ENCODE measurements at places on chromosomes 3 and 15.

DNA sequence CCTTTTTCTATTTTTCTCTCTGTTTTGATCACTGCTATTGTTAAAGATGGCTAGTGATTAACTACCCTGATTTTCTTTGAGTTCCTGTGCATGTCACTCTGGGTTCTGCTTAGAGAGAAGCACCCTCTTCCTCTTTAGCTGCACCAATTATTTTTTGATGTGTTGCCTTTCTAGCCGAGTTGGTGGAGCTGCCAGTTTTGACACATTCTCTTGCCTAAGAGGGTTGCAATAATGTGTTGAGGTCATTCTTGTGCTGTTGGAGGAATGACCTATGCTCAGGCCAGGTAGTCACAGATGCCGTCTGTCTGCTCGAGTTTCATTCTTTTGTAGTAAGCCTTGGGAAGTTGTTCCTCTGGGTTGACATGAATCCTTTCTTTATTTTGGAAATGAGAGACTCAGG is 84.6 kb upstream of the DPH6 start:
- DNase-seq = no peak

- DNase-seq = peak; percentile 50
These were observed 62.3 kb upstream of the ARHGEF3 start for GRCh38 chr3:56864090-56864489.

GRCh38 chr3:172034786-172035685 is 4.3 kb upstream of the FNDC3B start:
- DNase-seq = no peak

GRCh38 chr15:58047149-58047548 is 18.4 kb downstream of the ALDH1A2 start:
- no peak for DNase-seq

DNA sequence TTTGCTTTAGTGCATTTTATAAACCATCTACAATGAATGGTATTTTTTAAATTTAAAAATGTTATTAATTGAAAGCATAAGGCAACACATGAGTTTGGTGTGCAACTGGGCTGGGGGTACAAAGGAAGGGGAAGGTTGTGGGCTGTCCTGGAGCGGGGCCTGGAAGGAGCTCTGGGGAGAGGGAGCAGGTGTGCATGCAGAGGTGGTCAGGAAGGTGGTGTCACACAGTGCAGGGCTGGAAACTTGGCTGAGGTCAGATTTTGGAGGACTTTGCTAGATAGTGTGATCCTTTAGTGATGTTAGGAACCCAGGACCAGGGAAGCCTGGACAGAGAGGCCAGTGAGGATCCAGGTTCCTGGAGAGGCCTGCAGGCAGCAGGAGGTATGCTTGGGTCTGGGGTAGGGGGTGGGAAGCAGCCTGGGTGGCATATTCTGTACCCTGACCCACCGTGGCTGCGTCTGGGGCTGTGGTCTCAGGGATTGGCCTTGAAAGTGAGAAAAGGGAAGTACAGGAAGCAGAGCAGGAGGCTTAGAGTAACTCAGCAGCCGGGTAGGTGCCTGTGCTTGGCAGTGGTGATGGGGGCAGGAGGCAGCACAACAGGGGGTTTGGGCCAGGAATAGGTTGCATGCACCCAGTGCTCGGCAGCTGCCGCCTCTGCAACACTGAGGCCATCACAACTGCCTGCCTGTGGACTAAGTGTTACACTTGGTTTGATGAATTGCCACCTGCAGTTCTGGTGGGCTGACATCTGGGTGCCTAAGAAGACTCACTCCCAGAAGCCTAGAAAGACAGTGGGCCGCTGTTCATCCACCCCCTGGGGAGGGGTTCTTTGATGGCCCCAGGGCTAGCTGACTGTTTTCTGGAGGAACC is 33.0 kb downstream of the KY start:
- DNase-seq = no peak

GRCh38 chr15:89820666-89821611 is 6.3 kb upstream of the ANPEP start:
- no peak for DNase-seq

- no peak for DNase-seq
These were observed 85.5 kb upstream of the FGF12 start for GRCh38 chr3:192812743-192813383.

DNA sequence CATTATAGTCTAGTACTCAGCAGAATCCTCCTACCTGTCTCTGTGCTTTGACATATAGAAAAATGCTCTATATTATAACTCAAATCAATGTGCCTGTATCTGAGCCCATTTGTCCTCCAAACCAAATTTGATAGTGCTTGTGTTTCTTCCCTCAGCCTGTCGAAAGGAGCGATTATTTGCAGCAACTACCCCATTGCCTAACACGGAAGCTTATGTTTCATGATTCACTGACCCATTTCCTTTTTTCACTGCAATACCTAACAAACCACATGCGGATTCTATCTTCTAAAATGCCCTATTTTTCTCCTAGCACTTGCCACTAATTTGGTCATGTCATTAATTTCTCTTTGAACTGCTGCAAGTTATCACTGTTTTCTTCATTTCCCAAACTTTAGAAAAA is 1220.6 kb upstream of the CADM2 start:
- DNase-seq = no peak

DNA sequence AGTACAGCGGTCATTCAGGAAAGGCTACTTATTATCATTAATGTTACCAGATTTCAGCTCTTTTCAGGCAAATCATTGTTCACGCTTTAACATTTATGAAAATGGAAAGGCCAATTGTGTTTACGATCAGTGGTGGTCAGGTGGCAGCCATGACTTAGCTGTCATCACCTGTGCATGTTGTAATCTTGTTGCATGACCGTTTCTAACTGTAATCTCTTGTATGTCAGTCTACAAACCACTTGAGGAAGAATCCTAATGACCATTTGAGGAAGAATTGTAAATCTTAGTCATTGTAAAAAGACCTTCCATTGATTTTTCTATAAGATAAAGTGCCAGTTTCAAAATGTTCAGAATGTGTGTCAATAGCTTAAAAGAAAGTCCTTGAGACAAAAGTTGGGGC is 100.4 kb downstream of the SERPINI1 start:
- DNase-seq = no peak

DNA sequence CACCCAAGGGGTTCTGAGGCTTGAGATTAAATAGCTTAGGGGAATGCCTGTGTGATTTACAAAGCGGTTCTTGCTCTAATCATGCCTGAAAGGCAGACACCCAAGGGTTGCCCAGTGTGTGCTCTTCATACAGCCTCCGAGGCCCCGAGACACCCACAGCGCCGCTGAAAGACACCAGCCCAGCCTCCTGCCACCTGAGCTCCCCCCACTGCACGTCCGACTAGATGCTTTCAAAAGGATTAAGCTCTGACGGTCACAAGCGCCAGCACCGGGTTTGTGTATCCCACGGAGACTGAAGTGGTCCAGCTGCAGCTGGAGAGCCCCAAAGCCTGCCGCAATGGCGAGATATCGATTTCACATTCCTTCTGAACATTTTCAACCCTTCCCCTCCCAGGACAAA is 50.3 kb downstream of the SPATA12 start:
- DNase-seq = no peak

GRCh38 chr3:98592345-98592935 is 971 bp downstream of the CPOX start:
- DNase-seq = no peak

DNA sequence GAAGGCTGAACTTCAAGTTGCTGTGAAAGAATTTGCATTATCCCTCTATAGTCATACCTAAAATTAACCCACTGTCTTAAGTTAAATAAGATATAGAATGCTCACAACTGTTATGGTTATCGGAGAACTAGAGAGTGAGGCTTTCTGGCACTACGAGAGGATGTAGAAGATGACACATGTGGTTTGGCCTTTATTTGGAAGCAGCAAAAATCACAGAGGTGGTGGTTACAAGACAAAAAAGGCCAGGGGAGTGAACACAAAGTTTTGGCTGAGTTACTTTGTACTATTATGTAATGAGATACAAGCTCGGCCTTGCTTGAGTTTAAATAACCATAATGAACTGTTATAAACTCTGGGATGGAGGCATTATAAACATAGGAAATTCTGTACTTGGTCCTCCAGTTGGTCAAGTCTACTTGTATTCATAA is 78.3 kb upstream of the ICE2 start:
- no peak for DNase-seq

GRCh38 chr3:13105896-13106250 is 32.6 kb upstream of the IQSEC1 start:
- no peak for DNase-seq

GRCh38 chr15:66400351-66400774 is 13.7 kb downstream of the MAP2K1 start:
- DNase-seq = no peak

Data from activated naive CD4-positive, alpha-beta T cell treated with Interleukin-2 at 50 U/mL for 16 hours (primary cell).